Muscle of arm (tissue), 14 donors: ENCODE measurements at places on chromosomes 5 and 9. TPM values are rescaled to one million over a fixed set of nuclear protein-coding genes. Genes with fewer than 3 reads are reported as not detected.

- DNase-seq, result no peak
Measured at GRCh38 chr5:180105827-180106312, 34.3 kb upstream of the RNF130 start.

DNA sequence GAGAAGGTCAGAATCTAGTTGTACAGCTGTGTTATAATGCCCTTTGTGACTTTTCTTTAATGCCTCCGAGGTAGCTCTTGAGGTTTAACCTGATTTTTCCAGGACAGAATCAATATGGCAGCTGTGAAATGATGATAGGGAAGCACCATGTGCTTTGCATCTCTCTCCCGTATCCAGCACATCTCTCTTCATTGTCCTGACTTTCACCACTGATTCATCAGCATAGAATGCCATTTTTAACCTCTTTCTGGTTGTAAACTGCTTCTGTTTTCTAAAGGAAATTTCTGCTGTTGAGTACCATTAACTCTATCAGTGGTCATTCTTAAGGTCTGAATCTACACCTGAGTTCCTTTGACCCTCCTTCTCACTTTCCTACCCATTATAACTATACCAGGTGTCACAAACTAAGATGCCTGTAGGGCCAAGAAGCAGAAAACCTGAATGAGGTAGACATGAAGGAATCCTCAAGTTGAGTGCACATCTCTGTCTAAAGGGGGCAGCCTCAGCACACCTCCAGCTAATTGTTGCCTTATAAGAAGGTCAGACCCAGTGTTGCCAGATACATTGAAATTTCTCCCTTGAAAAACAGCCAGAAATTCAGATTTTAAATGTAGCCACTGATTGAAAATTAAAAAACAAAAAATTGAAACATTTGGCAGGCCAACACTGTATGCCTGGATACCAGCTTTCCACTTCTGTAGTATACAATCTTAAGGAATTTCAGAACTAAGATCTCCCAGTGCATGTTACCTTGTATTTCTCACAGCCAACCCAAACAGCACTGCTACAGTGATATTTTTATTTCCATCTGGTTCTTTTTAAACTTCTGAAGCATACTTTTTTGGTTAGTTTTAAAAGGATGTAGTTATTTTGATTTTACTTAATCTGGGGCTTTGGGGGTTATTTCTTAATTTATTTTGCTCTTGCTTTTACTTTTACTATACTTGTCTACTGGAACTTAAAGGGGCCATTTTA is 35.8 kb upstream of the TLX3 start:
- DNase-seq, result no peak

DNA sequence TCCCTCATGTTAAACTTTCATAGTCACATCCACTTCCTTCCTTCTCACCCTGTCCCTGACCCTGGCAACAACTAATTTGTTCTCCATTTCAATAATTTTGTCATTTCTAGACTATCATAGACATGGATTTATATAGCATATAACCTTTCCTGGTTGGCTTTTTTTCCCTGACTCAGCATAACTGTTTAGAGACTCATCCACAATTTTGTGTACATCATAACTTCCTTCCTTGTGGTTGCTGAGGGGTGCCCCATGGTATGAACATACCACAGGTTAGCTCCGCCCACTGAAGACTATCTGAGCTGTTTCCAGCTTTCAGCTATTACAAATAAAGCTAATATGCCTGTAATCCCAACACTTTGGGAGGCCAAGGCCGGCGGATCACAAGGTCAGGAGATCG is 137.3 kb downstream of the PHF2 start:
- DNase-seq, result no peak

DNA sequence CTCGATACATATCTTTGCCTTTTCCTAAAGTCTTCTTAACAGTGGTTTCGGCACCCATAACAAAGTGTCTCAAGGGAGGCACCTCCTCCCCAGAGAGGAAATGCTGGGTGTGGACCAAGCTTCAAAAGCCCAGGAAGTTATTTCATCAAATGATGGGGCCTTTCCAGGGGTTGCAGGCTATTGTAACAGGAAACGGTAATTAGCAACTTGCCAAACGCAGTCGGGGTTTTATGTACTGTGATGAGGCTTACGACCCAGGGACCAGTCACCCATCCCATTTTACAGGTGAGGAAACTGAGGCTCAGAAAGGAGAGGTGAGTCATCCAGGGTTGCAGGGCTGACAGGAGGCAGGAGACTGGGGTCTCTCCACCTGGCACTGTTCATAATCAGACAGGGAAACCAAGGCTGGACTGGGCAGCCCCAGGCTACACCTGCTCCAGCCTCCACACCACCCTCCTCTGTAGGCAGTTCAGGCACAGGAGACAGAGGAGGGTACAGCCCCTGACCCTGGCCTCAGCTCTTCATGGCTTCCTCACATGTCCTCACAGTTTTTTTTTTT is 30.0 kb upstream of the SUSD3 start:
- no peak for DNase-seq

- no peak for DNase-seq
Measured at GRCh38 chr9:23855873-23856604, 30.0 kb upstream of the ELAVL2 start.

- DNase-seq, result no peak
Measured at GRCh38 chr5:98929710-98930298, 997 bp upstream of the CHD1 start.

DNA sequence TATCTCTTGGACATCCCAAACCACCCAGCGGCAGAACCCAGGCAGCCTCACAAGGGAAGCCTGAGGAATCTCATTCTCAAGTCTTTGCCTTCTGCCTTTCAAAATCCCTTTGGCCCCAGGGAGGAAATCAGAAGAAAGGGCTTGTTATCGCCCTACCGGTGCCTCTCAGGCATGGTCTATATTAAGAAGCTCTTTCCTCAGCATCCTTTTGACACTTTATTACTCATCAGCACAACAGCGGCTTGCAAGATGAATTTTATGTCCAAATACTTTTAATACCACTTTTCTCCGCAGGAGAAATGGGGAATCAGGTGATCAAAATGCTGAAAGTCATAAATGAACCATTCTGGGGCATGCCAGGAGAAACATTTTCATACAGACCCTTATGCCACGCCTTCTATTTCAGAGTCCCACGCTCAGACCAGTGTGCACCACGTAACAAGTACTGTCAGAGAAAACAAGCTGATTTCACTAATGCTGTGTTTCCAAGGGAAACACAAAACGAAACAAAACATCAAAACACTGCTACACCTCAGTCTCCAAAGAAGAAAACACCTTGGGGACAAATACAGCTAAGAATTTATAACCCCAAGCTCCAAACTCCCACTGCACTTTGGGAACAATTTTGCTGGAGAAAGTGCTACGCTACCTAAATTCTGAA is 30.0 kb downstream of the RAPGEF1 start:
- DNase-seq, result no peak

GRCh38 chr5:14257995-14258403 is 114.9 kb downstream of the TRIO start:
- no peak for DNase-seq

The ADGRD2 gene
- polyA plus RNA-seq, result not detected

The ENTPD8 gene
- 0.11 TPM for polyA plus RNA-seq

The OSMR gene
- 8.1 TPM for polyA plus RNA-seq
